ENCODE measurements at places on chromosomes 3 and 15.

- no peak for ATAC-seq
These were observed 27.9 kb downstream of the CD276 start for GRCh38 chr15:73712107-73712506.

DNA sequence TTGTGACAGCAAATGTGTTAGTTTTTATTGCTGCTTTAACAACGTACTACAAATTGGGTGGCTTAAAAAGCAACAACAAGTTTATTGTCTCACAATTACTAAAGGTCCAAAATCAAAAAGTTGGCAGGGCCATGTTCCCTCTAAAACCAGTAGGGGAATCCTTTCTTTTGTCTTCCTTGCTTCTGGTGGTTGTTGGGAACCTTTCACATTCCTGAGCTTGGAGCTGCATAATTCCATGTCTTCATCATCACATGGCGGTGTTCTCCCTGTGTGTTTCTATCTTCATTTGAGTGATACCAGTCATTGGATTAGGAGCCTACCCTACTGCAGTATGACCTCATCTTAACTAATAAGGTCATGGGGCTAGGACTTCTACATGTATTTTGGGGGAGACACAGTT, 7.4 kb downstream of the SPRED1 start:
- ATAC-seq = no peak

GRCh38 chr3:13210221-13210975, 137.2 kb upstream of the IQSEC1 start:
- ATAC-seq = no peak

GRCh38 chr3:178139116-178139515, 397.1 kb upstream of the KCNMB2 start:
- ATAC-seq = no peak

DNA sequence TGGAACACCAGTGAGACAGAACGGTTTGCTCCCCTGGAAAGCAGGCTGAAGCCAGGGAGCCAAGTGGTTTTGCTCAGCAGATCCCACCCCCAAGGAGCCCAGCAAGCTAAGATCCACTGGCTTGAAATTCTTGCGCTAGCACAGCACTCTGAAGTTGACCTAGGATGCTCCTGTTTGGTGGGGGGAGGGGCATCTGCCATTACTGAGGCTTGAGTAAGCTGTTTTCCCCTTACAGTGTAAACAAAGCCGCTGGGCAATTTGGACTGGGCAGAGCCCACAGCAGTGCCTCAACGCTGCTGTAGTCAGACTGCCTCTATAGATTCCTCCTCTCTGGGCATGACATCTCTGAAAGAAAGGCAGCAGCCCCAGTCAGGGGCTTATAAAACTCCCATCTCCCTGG, 241.4 kb downstream of the GABRB3 start:
- no peak for ATAC-seq

DNA sequence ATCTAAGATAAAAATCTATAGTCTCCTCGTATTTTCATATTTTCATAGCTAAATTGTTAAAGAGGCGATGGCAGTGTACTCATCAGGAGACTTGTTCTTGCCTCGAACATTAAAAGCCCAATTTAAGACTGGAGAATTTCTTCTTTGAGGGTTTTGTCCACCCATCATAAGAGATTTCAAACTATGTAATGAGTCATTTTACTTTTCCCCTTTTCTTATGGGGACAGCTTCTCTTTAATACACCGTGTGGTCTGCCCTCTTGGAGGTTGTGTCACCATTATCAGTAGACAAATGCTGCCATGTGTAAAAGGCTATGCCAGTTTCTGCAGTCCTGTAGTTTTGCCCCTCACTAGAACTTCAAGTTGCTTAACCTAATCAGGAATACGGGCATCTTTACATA, 16.9 kb downstream of the TGFBR2 start:
- ATAC-seq = peak; percentile 45
